Stimulated activated CD4-positive, alpha-beta T cell treated with anti-CD3 and anti-CD28 coated beads, Interleukin-1b, Interleukin-23, amount 100 ng/mL, for 1 hour (primary cell): ENCODE measurements at places on chromosomes 12 and 14.

- no peak for DNase-seq
Observed at GRCh38 chr14:95695913-95696312, 9.7 kb downstream of the TCL1B start.

GRCh38 chr12:4587108-4587507 is 25.1 kb downstream of the DYRK4 start:
- no peak for DNase-seq

DNA sequence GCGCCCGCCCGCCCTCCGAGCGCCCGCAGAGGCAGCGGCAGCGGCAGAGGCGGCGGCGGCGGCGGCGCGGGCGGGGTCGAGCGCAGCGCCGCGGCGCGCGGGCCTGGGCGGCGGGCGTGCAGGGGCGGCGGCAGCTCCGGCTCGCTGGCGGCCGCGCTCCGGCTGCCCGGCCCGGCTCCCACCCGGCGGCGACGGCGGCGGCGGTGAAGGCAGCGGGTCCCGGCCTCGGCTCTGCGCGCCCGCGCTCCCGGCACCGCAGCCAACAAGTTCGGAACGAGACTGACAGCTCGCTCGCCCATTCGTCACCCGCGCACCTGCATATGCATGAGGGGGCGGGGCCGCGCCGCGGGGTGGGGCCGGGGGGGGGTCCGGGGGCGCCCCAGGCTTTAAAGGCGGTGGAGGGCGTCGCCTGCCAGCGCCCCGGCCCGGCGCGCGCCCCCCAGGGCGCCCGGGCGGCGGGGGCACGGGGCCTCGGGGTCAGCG is at the start of gene JAG2:
Gene JAG2 (minus strand): TSS at position 281 of the 483 bp plus-strand sequence. CDS start 356 bp downstream, outside the sequence.
- DNase-seq = no peak

DNA sequence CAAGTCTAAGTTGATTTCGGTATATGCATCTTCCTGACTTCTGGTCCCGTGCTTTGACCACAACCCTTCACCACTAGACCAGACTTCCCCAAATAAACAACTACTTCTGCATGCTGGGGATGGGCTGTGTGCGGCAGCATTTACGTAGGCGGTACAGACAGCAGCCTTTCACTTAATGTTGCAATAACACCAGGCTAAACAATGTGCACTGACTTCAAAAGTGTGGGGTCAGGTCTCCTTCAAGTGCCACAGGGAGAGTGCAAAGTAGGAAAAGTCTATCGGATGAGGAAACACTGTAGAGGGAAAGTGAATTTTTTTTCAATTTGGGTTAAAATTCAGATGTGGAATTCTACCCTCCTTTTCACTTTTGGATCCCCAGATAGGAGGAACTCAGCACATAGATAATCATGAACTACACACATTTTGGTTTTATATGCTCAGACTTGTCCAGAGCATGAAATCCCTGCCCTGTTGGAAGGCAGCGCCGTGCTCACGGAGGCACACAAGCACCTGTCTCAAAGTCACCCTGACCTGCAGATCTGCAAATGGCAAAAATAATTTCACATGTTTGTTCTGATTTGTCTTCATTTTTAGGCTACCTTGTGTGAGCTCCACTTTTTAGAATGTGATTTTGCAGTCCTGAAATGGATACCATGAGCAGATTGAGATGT is 3.6 kb upstream of the FOS start:
- DNase-seq = no peak

DNA sequence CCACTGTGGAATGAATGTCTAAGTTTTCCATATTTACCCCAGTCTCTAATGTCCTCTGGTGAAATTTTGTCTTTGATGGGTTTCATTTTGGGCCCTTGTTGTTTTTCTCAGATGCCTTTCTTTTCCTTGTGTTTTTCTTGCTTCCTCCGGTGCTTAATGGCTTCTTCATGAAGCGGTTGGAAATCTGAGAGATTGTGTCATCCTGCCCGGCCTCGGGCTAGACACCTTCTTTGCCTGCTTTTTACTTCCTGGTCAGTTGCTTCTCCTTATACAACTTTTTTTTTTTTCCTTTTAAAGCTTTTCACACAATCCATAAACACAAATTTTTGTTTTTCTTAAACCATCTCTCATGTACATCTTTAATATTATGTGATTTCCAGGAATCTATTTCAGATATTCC is 7.1 kb downstream of the ETV6 start:
- DNase-seq = no peak

DNA sequence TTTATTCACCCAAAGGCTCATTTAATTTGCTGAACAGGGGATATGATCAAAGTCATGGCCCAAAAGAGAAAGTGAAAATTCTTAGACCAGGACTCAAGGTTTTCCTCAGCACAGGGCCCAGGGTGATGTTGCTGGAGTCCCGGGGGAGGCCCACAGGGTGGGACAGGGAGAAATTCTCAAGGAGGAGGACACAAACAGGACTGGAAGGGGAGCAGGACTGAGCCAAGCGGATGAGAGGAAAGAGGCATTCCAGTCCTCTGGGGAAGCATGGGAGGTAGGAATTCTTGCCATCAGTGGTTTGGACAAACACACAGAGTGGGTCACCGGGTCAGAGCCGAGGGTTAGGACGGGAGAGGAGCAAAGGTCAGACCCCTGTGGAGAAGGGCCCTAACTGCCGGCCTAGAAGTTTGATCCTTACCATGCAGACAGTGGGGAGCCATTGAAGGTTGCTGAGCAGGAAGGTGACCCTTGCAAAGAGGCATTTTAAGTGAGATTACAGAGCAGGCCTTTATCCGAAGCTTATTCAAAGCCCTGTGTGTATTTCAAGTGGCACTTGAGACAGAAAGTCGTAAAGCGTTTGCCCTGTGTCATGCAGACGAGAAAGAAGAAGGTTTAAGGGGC is 68.4 kb upstream of the PTGR2 start:
- DNase-seq = no peak

DNA sequence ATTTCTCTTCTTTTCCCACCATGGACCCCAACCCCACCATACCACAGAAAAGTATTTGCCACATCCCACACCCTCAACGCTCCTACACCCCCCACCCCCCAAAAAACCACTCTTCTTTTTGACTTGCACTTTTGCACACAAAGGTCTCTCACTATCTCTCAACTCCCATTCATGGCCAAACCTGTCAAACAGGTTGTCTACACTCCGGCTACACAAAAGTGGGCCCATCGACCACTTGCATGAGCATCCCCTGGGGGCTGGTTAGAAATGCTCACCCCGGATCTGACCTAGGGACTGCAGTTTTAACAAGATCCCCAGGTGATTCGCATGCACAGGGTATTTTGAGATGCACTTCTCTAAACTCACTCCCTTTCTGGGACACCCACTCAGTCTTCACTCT is 248.2 kb downstream of the DPF3 start:
- DNase-seq = no peak

GRCh38 chr14:59483363-59483762 is 845 bp downstream of the L3HYPDH start:
- no peak for DNase-seq

- no peak for DNase-seq
Observed at GRCh38 chr12:118747771-118748170, 233.6 kb upstream of the SRRM4 start.

GRCh38 chr12:30927222-30927611 is 669 bp downstream of the TSPAN11 start:
- DNase-seq = no peak

- DNase-seq = no peak
Observed at GRCh38 chr14:88140874-88141273, 135.9 kb downstream of the GPR65 start.

GRCh38 chr12:64081008-64081404 is 141.1 kb downstream of the KICS2 start:
- DNase-seq = no peak

- no peak for DNase-seq
Observed at GRCh38 chr12:3747543-3747942, 5.4 kb downstream of the CRACR2A start.

DNA sequence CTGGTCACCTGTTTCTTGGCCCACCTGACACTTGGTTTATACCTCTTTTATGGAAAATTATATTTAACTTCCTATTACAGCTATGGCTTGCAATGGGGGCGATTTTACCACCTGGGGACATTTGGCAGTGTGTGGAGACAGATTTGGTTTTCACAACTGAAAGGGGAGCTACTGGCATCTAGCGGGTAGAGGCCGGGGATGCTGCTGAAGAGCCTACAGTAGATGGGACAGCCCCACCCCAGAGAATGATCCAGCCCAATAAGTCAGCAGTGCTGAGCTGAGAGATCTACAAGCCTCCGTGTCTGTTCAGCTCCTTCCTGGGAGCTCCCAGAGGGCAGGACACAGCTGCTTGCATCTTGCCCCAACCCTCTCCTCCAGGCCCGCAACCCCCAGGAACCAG is 302.8 kb downstream of the CACNA1C start:
- DNase-seq = no peak

DNA sequence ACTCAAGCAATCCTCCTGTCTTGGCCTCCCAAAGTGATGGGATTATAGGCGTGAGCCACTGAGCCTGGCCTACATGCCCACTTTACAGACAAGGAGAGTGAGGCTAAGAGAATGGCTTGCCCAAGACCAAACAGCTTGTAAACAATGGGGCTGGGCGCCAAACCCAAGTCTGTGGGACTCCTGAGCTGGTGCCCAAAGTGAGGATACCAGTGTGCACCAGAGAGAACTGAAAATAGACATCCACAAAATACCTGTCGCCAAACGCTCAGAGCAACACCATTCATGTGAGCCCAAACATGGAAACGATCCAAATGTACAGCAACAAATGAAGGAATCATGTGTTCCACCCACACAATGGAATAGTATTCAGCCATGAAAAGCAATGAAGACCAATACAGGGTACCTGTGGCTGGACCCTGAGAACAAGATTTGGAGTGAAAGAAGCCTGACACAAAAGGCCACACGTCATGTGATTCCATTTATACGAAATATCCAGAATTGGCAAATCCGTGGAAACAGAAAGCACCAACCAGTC is 38.2 kb downstream of the CCNK start:
- no peak for DNase-seq

GRCh38 chr12:112179341-112179740 is 54.0 kb downstream of the TRAFD1 start:
- DNase-seq = no peak

- no peak for DNase-seq
Observed at GRCh38 chr14:99675951-99676350, 8.1 kb upstream of the CYP46A1 start.

- no peak for DNase-seq
Observed at GRCh38 chr12:16560273-16560672, 45.7 kb downstream of the LMO3 start.

DNA sequence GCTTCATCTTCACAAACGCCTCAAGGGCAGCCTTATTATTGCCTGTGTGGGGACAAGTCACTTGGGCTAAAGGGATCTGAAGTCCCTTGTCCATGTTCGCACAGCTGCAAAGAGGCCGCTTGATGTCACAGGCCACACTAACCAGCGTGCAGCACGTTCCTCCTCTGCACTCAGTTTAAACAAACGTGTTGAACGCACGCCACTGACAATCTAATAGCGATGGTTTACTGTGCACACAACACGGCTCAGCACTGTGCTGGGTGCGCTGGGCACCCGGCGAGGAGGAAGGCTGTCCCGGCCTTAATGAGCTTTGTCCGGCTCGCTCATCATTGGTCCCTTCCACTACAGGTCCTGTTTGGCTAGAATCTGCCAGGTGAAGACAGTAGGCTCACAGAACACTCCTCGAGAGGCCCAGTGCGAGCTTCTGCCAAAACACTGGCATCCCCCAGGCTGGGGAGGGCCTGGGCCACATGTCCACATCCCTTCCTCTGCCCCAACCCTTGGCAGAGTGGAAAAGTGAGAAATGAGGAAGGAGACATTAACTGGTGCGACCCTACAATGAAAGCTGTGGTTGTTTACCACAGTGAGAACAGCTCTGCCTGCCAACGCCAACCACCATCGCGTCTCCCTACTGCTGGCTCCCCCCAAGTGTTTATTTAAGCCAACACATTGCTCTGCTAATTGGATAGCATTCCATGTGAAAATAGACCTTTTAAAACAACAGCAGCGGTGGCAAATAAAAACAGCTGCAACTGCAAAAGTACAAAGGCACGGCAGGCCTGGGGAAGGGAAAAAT is 113.2 kb downstream of the RBM19 start:
- no peak for DNase-seq

DNA sequence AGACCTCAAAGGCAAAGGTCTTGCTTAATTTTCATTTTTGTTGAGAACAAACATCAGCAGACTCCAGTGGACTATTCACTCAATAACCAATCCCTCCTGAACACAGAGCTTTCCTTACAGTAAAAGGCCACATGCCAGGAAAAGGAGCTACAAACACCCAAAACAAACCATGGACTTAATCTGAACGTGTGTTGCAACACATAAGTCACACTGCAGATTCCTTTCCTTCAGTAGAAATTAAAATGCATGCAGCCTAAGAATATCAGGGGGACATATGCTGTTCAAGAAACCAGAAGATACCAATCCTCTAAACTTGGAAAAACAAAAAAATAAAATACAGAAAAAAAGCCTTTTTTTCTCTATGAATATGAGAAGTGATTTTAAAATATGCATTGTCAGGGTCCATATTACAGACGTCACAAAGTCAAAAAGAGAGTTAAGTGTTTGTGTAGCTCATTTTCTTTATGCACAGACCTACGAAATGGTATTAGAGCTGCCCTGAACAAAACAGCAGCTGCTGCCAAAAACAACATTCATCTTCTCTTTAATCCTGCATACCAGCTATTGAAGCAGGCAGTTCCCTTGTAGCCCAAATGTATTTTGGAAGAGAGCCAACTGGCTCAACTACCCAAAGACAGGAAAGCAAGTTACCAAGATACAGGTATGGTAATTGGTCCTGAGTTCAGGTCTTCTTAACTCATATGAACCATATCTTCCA is 26.2 kb downstream of the KITLG start:
- DNase-seq = no peak

DNA sequence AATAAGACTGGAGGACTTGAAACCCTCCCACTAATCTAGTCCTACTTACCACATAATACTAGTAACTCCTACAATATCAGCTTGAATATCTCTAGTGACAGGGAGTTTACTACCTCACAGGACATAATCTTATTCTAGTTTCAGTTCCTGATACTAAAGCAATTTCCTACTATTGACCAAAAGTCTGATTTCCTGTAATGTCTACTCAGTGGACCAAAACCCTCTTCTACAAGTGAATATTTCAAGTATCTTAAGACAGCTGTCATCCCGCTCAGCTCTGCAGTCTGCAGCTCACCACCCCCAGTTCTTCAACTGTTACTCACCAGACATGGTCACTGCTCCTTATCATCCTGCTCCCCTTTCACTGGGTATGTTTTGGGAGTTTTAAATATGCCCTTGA is 70.8 kb upstream of the TMCC3 start:
- no peak for DNase-seq

DNA sequence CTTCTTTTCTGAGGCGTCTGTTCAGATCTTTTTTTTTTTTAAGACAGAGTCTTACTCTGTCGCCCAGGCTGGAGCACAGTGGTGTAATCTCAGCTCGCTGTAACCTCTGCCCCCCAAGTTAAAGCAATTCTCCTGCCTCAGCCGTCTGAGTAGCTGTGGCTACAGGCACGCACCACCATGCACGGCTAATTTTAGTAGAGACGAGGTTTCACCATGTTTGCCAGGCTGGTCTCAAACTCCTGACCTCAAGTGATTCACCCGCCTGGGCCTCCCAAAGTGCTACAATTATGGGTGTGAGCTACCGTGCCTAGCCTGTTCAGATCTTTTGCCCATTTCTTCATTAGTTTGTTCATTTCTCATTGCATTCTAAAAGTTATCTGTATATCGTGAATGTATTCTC is 55.1 kb upstream of the DBX2 start:
- no peak for DNase-seq

GRCh38 chr14:28656704-28657255 is 109.8 kb upstream of the FOXG1 start:
- no peak for DNase-seq

GRCh38 chr12:6387541-6387940 is 3.6 kb downstream of the LTBR start:
- no peak for DNase-seq

- DNase-seq = no peak
Observed at GRCh38 chr14:50545618-50546017, 13.2 kb upstream of the MAP4K5 start.

GRCh38 chr12:45051572-45052125 is 750 bp upstream of the DBX2 start:
- DNase-seq = no peak
